ENCODE measurements at places on chromosomes 2 and 18. TPM values are rescaled to one million over a fixed set of nuclear protein-coding genes. Genes with fewer than 3 reads are reported as not detected.

LGALSL gene
- total RNA-seq, result 5.8 TPM

NAPG gene
- 8.8 TPM for total RNA-seq

CNTNAP5 gene
- not detected for total RNA-seq

DNA sequence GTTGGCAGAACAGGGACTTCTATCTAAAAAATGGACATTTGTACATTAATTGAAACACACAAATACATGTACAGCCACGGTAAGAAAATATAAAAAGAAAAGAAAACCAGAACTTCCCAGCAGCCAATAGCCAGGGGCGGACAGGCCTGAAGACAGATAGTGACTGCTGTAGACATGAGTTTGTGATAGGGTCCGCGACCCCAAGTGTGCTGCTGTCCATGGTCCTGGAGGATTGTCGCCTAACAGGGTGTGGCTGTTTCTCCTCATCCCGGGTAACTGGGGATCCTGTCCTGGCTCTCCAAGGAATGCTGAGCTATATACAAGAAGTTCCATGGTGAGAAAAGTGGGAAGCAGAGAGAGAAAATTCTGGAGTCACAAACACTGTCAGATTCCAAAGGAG lies 266.5 kb upstream of the SALL3 start:
- no peak overlapping the region for H3K27ac ChIP-seq
- DNase-seq, result no peak
- H3K4me3 ChIP-seq, result no peak overlapping the region
- no peaks in the 10 kb centered on the region for H3K27me3 ChIP-seq
- H3K4me1 ChIP-seq, result no peaks in the 10 kb centered on the region

DNA sequence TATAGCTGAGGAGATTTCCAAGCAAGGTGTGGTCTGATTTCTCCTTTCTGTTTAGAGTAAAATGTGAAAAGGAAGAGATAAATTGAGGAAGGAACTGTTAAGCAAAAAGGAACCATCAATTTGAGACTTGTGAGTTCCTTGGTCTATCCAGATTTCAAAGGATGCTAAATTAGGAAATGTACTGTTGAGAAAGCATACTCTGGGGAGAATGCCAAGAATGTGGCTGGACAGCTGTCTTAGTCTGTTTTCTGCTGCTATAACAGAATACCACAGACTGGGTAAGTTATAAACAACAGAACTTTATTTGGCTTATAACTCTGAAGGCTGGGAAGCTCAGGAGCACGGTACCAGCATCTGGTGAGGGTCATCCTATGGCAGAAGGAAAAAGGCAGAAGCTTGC lies 1097.2 kb downstream of the TDRD15 start:
- H3K36me3 ChIP-seq, result no peaks in the 10 kb centered on the region
- H3K27ac ChIP-seq, result no peak overlapping the region
- H3K4me3 ChIP-seq, result no peak overlapping the region
- H3K4me1 ChIP-seq, result no peaks in the 10 kb centered on the region
- no peak for DNase-seq

- H3K27ac ChIP-seq, result no peak overlapping the region
- no peak for DNase-seq
- no peaks in the 10 kb centered on the region for H3K4me1 ChIP-seq
- H3K27me3 ChIP-seq, result no peaks in the 10 kb centered on the region
- H3K4me3 ChIP-seq, result no peak overlapping the region
Measured at GRCh38 chr2:238571661-238572372, 145.1 kb downstream of the ASB1 start.

GRCh38 chr2:146623771-146624170 lies 1221.1 kb upstream of the ACVR2A start:
- no peak overlapping the region for H3K27ac ChIP-seq
- no peak overlapping the region for H3K4me3 ChIP-seq
- no peak for DNase-seq

- no peak overlapping the region for H3K4me3 ChIP-seq
- H3K36me3 ChIP-seq, result no peaks in the 10 kb centered on the region
- peaks cover 3% of the 10 kb centered on the region for H3K4me1 ChIP-seq
- no peak overlapping the region for H3K27ac ChIP-seq
- no peak for DNase-seq
Measured at GRCh38 chr2:65919550-65920188, 487.3 kb upstream of the SPRED2 start.

DNA sequence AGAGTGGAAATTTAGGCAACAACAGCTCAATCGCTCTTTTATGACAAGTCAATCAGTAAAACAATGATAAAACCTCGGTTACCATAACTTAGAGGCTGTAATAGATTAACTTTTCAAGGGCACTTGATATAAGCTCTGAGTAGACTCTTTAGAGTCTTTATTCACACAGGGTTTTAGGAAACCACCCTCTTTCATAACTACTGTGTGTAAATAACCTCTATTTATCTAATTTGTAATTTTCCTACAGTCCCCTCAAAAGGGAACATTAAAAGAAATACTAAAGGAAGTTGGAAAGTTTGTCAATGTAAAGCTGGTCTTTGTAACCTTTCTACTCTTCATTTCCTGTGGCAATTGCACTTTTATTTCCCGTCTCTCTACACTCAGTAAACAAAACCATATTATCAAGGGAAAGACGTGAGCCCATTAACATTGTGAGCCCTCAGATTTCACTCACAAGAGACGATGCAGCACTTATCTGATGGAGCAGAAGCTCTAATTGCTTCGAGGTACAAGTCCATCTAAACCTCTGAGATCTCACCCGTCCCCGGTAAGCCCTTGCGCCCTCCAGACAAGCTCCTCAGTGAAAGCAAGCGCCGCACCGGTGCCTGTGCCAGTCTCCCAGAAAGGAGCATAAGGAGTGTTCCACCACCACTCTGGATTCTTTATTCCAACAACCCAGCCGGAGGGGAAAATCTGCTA lies 1.1 kb upstream of the HOXD1 start:
- peak; percentile 22 for DNase-seq
- peak overlapping the region; percentile 73 for H3K4me3 ChIP-seq
- H3K27ac ChIP-seq, result no peak overlapping the region
- no peaks in the 10 kb centered on the region for H3K36me3 ChIP-seq
- peaks cover 26% of the 10 kb centered on the region for H3K4me1 ChIP-seq

- no peaks in the 10 kb centered on the region for H3K27me3 ChIP-seq
- H3K4me1 ChIP-seq, result no peaks in the 10 kb centered on the region
- no peak overlapping the region for H3K27ac ChIP-seq
Measured at GRCh38 chr2:102999958-103000357, 238.1 kb downstream of the TMEM182 start.
